ENCODE measurements at places on chromosomes 7 and 10.

DNA sequence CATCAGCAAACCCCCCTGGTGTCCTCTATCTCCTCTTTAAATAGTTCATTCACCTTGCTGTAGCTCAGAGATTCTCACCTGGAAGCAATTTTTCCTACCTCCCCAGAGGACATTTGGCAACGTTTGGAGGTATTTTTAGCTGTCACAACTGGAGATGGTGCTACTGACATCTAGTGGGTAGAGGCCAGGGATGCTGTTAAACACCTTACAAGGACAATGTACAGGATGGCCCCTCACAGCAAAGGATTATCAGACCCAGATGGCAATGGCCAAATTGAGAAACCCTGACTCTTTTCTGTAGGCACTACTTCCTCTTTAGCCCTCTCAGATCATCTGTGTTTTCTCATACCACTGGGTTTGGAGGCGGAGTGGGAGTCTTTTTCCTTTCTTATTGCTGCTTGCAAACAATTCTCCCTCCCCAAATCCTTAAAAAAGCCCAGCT is 13.2 kb upstream of the TRA2A start:
- DNase-seq = peak; percentile 54

GRCh38 chr10:62017491-62017870 is 116.0 kb downstream of the ARID5B start:
- no peak for DNase-seq

DNA sequence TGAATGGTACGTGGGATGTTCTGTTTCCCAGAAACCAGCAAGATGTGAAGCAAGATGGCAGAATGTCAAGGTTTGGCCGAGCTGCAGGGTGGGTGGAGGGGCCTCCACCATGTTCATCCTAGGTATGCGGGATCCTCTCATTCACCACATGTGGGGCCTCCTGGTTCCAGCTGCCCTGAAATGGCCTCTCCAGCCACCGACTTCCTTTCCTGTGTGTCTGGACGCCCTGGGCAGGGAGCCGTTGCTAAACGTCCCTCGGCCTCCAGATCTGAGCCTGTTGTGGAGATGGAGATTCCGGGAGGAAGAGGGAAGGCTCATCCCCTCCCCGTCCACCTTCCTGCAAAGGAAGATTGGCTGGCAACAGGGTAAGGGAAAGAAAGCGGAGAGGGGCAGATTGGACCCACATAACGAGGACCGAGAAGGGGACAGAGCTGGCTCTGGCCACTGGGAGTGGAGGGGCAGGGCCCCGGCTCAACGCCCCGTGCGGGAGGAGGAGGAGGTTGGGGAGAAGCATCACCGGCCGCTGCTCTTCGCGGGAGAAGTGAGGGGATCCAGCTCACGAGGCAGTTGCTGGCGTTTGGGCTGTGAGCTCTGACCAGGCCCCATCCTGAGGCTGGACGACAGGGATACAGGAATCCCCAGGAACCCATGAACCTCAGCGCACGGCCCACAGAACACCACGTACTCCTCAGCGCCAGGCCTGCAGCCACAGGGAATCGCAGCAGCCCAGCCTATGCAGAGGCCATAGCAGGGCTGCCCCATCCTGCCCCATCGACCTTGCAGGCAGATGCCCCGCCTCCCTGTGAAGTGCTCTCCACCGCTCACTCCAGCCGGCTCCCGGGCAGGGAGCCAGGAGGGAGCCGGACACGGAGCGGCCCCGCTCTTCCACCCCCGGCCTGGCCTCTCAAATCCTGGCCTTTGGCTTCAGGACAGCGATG is 98.3 kb downstream of the FOXL3 start:
- DNase-seq = no peak

- no peak for DNase-seq
Measured at GRCh38 chr7:151000897-151001495, 10.2 kb downstream of the NOS3 start.

- no peak for DNase-seq
Measured at GRCh38 chr10:95815701-95816240, 59.8 kb downstream of the ENTPD1 start.

DNA sequence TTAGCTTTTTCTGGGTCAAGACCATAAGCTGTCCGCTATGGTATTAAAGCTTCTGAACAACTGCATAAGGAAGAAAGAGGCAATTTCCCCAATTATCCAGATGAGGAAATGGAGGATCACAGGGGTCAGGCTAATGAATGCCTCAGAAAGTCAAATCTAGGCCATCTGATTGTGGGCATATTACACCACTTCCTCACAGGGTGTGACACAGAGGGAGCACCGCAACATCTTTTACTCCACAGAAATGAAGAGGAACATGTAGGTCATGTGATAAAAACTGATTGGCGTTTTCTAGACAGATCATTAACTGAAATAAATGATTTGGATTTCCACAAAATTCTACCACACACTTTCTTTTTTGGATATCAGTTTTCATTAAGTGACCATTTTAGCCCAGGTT is 384.4 kb downstream of the PARD3 start:
- DNase-seq = no peak

- no peak for DNase-seq
Measured at GRCh38 chr10:55163388-55163979, 362.5 kb upstream of the PCDH15 start.

DNA sequence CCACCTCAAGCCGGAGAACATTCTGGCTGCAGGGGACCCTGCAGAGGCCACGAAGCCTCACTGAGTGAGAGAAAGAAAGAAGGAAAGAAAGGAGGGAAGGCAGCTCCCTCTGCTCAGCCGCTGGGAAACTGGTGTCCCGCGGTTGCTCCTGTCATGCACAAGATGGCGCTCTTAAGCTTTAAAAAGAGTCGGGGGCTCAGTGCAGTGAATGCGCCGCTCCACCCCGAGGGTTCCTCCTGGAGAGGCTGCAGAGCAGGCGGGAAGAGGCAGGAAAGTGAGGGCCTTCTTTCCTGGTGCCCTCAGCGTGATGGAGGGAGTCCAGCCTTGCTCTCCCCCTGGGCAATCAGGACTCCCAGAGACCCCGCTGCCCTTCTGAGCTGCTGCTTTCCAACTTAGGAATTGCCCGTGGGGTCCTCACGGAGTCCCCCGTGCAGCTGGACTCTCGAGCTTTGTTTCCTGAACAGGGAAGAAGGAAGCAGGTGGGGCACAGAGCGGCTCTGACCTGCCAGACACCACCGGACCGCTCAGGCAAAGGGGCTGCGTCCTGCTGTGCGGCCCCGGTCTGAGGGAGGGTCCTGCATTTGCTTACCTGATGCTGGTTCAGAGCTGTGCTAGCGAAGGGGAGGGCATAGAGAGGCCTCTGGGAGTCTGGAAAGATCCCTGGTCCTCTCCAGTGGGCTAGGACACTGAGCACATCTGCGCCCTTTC is 141.9 kb upstream of the MKI67 start:
- DNase-seq = no peak

DNA sequence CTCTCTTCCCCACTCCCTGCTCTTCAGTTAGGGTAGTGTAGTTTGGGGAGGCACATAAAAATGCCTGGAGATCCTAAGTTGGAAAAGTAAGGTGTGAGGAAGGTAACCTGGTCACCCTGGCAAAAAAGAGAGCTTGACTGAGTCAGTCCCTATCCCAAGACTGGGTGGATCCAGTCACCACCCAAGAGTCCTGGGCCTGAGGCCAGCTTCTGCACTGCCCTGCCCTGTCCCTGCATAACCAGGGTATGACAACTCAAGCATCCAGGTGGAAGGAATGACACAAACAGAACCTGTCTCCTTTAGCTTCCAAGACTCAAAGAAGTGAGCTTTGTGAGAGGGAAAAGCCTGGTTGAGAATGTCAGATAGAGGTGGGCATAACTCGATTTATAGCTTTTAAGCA is 26.9 kb upstream of the SORBS1 start:
- no peak for DNase-seq

GRCh38 chr7:36289833-36290661 is 99.6 kb upstream of the ANLN start:
- DNase-seq = no peak

- DNase-seq = peak; percentile 55
Measured at GRCh38 chr10:77899080-77899477, 27.5 kb downstream of the DLG5 start.

DNA sequence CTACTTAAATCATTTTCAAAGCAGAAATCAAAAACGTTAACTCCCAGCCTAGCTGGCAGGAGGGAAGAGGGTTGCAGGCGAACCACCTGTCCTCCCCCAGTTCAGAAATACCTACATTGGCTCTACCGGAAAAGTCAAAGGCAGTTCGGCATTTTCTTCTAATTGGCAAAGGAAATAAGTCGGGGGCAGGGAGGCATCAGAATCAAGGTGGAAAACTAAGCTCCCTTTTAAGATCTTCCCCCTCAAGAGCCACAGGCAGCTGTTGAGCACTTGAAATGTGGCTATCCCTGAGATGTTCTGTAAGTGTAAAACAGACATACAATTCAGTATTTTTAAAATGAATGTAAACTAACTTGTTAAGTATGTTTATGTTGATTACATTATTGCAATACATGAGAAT is 957 bp upstream of the ELMO1 start:
- no peak for DNase-seq

DNA sequence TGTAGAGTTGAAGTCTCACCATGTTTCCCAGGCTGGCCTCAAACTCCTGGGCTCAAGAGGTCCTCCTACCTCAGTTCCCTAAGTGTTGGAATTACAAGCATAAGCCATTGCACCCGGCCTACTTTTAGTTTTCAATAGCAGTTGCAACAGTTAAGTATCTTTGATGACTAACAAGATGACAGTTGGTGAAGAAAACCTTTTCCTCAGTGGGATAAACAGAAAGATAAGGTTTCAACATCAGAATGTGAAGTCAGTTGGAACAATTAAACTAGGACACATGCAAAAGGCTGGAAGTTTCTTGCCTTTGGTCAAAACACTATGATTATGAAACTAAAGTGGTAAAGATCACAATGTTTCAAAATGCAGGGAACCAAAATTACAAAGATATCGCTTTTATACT is 169.2 kb downstream of the ZNF438 start:
- DNase-seq = peak; percentile 9

- DNase-seq = no peak
Measured at GRCh38 chr7:140581411-140581810, 59.2 kb downstream of the DENND2A start.

DNA sequence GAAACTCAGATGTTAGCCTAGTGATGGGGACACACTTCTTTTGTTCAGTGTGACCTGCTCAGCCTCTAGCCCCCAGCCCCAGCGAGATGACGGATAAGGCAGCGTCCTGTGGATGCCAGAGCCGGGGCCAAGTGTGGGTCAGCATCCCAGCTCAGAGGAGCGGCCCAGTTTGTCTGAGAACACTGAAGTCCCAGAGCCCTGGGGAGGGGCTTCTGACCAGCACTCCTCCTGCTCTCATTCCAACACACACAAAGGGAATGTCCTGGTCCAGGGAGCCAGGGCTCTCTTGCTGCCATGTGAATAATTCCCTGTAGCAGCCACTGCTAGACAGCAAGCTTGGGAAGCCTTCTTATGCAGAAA is 4.5 kb upstream of the ATP6V0E2 start:
- DNase-seq = no peak

DNA sequence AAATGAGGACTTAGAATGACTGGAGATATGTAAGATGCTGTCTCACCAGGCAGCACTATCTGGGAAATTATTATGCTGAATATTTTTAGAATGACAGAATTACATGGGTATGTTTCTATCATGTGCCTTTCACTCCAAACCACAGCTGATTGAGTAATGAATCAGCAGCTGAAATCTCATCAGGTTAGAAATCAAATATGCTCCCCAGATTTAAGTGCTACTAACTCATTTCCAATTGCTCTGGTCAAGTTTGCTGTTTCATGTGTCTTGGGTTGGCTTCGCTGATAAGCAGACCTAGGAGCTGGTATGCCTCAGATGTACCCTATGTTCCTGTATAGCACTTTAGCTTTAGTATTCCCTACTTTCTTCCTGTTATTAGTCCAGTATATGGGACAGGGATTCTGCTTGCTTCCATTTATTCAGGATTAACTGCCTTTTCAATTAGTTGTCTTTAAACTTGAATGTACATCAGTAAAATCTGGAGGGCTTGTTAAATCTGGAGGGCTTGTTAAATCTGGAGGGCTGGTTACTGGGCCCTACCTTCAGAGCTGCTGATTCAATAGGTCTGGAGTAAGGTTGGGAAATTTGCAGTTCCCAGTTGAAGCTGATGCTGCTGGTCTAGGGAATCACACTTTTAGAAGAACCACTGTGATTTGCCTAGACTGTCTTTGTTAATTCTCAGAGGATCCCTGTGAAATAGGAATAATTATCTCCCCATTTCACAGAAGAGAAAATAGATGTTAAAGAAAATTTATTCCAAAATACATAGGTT is 172.9 kb downstream of the DKK1 start:
- no peak for DNase-seq

DNA sequence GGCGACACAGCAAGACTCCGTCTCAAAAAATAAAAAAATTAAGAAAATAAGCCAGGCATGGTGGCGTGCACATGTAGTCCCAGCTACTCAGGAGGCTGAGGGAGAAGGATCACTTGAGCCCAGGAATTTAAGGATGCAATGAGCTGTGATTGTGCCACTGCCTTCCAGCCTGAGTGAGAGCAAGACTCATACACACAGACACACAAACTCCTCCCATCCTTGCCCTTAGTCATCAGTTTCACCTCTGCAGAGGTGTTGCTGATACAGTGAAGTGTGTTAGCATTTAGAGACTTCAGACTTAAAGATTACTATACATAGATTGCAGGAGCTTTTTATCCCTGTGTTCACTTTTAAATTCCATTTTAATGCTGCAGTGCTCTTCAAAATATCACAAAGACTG is 5.5 kb upstream of the H2AZ2 start:
- DNase-seq = no peak

DNA sequence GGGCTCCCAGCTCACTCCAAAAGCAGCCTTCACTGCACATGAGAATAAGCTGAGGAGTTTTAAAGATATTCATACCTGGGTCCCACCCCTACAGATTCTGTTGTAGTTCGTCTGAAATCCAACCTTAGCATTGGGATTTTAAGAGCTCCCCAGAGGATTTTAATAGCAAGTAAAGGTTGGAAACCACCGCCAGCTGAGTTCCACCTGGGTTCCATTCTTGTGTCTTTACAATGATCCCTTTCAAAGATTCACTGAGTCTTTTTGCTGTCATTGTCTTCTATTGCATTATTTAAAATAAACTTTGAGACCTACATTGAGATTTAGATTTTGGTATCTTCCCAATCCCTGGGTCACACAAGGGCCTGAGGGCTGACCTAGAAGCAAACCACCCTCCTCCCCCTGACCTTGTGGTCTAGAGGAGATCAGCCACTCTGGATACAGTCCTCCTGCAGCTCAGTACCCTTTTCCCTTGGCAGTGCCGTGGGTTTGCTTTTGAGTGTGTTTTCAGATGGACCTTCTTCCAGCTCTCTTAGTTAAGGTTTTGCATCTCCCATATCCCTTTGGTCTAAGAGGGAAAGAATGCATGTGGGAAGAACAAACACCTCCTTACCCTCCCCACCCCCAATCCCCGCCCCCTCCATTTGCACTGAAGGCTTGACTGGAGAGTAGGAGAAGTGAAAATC is 22.6 kb upstream of the SIRT1 start:
- DNase-seq = no peak
